ENCODE measurements at places on chromosomes 6 and 20.

DNA sequence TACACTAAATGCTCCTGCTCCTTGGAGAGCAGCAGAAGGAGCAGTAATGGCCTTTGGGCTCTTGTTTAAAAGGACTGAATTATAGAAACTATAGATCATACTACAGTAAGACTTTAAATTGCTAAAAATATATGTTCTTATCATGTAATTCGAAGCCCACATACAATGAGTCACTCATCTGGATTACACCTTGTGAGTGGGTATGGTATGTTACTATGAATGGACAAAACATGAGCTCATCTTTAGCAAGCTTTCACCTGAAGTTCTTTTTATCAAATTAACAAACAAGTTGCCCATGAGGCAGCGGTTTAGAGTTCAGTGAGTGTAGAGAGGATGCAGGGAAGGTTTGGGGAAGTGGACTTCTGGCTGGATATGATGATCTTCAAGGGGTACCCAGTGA, 114.4 kb upstream of the CCN2 start:
- DNase-seq, result peak; percentile 44

GRCh38 chr6:129007701-129008373, 124.9 kb downstream of the LAMA2 start:
- no peak for DNase-seq

GRCh38 chr20:23782366-23782983, 31.7 kb upstream of the CST1 start:
- no peak for DNase-seq

DNA sequence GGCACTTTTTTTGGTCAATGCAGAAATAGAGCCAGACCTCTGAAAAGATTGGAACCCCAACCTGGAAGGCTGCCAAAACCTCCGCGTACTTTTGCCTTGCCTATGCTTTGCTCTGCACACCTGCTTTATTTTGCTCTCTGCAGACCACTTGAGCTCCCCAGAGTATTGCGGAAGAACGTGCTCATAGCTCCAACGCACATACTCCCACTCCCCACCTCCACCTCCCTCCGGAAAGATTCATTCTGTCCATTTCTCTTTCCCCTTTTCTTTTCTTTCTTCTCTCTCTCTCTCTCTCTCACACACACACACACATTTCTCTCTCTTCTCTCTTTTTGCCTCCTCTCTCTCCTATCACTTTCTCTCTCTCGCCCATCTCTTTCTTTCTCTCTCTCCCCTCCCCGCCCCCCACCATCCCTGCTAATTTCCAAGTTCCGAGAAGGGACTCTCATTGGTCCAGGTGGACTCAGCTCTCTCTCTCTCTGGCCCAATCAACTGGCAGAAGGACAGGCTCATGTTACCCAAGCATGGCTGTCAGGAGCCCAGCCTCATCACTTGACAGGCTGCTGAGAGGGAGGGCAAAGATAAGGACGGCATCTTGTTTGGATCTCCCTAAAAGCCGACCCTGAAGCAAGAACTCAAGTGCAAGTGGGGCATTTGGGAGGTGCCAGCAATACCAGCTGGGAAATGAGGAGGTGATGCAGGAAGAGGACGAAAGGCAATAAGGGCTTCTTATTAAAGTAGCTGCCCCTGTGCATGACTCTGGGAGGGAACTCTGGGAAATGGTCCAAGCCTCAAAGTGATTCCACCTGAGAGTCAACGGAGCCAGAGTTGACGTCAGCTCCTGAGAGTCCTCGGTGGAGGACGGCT, 246.1 kb downstream of the LY86 start:
- peak; percentile 50 for DNase-seq

DNA sequence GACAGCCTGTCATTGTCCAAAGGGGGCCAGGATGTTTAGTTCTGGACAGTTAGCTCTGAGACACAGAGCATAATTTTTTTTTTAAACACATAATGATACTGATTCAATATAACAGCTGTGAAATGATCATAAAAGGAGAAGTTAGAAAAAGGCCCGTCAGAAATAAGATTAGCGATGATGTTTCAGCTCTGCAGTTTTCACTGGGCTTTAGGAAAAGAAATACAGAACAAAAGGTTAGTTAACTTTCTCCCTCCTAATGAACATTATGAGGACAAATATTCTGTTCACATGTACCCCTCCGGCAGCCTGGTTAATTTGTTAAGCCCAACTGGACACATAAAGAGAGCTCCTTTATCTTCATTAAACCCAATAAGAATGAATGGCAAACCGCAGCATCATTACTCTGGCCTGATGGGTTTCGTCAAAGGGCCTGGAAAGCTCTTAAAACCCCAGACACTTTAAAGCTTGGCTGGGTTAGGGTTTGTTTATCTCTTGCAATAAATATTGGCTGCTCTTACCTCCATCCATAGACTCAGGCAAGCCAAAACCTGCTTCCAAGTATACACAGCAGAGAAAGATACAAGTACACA, 394.6 kb downstream of the KIF16B start:
- no peak for DNase-seq

DNA sequence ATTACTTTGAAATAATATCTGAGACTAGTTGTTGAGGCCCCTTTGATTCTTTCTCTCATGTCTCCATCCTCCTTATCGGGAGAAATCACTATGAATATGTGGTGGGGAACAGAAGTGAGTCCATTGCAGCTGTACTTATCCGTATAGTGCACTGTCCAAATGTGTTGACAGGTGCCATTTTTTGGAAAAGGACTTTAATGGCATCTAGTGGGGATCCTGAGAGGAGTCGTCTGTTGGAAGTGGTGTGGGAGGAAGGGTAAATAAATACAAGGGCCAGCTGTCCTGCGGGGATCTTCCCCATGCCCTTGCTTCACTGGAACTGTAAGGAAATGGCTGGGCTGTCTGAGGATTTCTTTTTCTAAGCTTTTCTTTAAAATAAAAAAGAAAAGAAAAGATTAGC, 19.4 kb downstream of the TPX2 start:
- peak; percentile 47 for DNase-seq

GRCh38 chr6:47240277-47240890, 69.3 kb downstream of the TNFRSF21 start:
- DNase-seq, result no peak

- DNase-seq, result no peak
Observed at GRCh38 chr6:79630883-79631692, at the start of gene SH3BGRL2. TSS of gene SH3BGRL2 (plus strand) at chr6:79631329. CDS start at chr6:79631462, 133 bp downstream.
